ENCODE measurements at places on chromosomes 13 and 19. TPM values are rescaled to one million over a fixed set of nuclear protein-coding genes. Genes with fewer than 3 reads are reported as not detected.

Gene C1QTNF9
- total RNA-seq = 0.10 TPM

Gene PRRG2
- 0.55 TPM for total RNA-seq

Gene PLEKHG2
- 34.2 TPM for total RNA-seq

Gene ZNF730
- total RNA-seq = 28.2 TPM

Gene CYP4F8
- not detected for total RNA-seq

Gene LILRA5
- total RNA-seq = not detected

Gene IER2
- total RNA-seq = 34.5 TPM

Gene SNRPA
- total RNA-seq = 440 TPM

Gene ZNF486
- total RNA-seq = 8.8 TPM

Data from H7 (cell line).